ENCODE measurements at places on chromosomes 7 and 10. TPM values are rescaled to one million over a fixed set of nuclear protein-coding genes. Genes with fewer than 3 reads are reported as not detected.

Gene HSPA14
- 14.8 TPM for polyA plus RNA-seq

Gene ACHE
- 108 TPM for polyA plus RNA-seq

Gene PRKG1
- polyA plus RNA-seq = 11.9 TPM

Gene BTRC
- 40.7 TPM for polyA plus RNA-seq

Gene ACSM6
- polyA plus RNA-seq = 0.14 TPM

Gene CALML3
- not detected for polyA plus RNA-seq

Gene LIPN
- not detected for polyA plus RNA-seq

Gene CALML5
- not detected for polyA plus RNA-seq

Gene SPDYE18
- polyA plus RNA-seq = 1.6 TPM

Gene LGI1
- polyA plus RNA-seq = 51.2 TPM

Gene NOLC1
- polyA plus RNA-seq = 92.0 TPM

Gene SPDYE16
- 1.5 TPM for polyA plus RNA-seq

Gene EPO
- 0.44 TPM for polyA plus RNA-seq

Gene MOGAT3
- polyA plus RNA-seq = 0.12 TPM

Gene HMX3
- polyA plus RNA-seq = 0.59 TPM

Gene DNAH11
- 7.8 TPM for polyA plus RNA-seq

Measured in spinal cord (tissue), 10 donors.